Esophagus squamous epithelium (tissue), 5 donors: ENCODE measurements at places on chromosomes 1 and 21.

- peak; percentile 22 for DNase-seq
Measured at GRCh38 chr1:23169727-23170335, 1.2 kb upstream of the LUZP1 start.

GRCh38 chr1:56216218-56216617 is 363.1 kb downstream of the PLPP3 start:
- DNase-seq: no peak

DNA sequence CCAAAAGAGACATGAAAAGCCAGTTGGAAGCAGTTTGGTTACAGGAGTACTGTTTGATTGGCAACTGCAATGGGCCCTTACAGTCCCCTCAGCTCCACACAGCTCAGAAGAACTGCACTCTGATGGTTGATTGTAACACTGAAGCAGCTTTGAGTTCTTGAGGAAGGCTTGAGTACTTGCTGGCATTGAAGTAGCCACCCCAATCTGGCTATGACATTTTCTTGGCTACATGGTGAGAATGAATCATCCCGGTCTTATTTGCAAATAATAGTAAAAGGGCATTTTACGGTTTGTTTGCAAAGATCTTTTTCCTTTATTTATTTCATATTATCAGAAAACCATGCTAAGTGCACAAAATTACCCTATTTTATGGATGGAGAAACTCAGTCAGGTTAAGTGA is 159.7 kb upstream of the BEND5 start:
- DNase-seq: no peak

GRCh38 chr1:240245629-240246020 is 153.9 kb downstream of the FMN2 start:
- DNase-seq: no peak

DNA sequence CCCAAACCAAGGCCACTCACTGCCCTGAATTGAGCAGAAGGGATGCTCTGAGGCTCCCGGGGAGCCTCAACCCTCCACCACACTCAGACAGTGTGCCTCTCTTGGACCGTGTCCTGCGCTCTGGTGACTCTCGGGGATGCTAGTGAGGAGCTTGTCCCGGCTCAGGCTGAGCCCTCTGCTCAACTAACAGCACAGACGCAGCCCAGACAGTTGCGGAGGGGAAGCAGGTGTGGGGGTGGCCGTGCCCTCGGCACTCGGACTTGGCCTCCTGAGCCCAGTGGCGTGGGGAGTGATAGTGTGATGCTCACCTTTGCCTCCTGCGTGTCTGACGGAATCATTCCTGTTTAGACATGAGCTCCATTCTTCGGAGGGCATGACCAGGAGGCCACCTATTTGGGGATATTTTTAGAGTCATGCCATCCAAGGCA is 15.4 kb upstream of the SLC19A1 start:
- DNase-seq: no peak

GRCh38 chr1:231924180-231924579 is 297.6 kb downstream of the DISC1 start:
- no peak for DNase-seq

GRCh38 chr1:220748936-220749335 is 814 bp downstream of the MTARC2 start:
- no peak for DNase-seq

- no peak for DNase-seq
Measured at GRCh38 chr1:28737307-28738132, 780 bp downstream of the YTHDF2 start.

DNA sequence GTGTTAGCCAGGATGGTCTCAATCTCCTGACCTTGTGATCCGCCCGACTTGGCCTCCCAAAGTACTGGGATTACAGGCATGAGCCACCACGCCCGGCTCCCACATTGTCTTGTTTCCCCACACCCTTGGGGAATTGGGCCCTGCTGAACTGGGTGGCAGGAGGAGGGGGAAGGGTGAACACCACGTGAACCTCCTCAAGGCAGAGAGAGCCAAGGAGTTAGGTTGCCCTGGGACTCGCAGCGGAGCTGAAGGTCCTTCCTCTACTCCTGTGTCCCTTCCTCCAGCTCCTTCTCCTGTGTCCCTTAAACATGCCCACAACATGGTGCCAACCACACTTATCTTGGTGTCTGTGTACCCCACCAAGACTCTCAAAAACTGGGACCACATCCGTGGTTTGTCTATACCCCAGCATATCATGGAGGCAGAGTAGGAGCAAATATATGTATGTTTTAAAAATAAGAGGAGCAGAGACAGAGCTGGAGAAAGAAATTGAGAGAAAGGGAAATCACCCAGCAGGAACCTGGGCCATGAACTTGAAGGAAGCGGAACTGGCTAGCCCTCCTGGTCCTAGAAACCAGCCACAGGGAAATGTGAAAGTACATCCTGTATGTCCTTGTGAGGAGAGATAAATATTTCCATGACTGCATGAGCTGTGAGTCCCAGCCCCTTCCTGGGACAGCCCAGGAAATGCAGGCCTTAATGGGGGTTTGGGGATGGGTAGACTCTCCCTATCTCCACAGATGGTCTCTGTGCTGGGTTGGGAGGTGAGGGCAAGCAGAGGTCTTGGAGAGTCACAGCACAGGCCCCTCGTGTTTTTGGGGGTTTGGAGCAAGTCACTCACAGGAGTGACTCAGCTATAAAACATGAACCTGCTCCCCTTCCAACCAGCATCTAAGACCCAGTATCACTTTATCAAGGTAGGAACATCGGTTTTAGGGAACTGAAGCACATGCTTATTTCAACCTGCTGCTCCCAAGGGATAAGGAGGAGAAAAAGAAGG is 9.4 kb upstream of the TAL1 start:
- no peak for DNase-seq

DNA sequence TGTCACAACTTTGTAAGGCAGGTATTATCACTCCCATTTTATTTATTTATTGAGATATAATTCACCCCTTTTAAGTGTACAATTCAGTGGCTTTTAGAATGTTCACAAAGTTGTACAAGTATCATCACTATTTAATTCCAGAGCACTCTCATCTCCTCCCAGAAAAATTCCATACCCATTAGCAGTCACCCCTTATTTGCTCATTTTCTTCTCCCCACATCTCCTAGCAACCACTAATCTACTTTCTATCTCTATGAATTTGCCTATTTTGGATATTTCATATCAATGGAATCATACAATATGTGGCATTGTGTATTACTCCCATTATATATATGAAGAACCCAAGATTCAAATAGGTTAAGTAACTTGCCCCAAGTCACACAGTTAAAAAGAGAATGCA is 7.0 kb downstream of the DSTYK start:
- no peak for DNase-seq

- DNase-seq: no peak
Measured at GRCh38 chr1:4796161-4797015, 142.0 kb downstream of the AJAP1 start.

DNA sequence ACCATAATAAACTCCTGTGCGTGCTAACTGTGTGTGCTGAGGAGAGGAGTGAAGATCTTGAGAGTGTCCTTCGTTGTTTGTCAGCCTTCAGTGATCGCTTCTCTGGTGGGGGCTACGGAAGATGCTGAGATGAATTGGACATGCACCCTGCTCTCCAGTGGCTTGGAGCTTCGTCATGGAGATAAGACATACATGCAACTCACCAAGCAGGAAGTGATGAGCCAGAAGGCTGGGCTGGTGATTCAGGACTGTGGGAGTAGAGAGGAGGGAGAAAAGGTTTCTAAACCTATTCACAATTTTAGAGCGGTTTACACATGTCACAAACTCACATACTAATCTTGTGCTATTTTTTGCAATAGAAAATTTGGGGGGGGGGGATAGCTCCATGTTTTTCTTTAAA is 128.9 kb upstream of the ADAR start:
- DNase-seq: no peak

DNA sequence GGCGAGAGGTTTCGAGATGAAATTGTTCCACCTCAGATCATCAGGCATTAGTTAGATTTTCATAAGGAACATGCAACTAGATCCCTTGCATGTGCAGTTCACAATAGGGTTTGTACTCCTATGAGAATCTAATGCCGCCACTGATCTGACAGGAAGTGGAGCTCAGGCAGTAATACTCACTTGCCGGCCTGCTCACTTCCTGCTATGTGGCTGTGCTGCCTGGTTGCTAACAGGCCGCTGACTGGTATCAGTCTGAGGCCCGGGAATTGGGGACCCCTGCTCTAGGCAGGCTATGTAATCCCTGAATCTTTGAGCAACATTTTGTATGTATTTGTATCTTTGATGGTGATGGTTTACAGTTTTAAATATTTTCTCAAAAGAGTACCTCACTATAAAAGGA is 32.5 kb downstream of the XKR8 start:
- no peak for DNase-seq

- DNase-seq: no peak
Measured at GRCh38 chr1:43509740-43510375, 20.8 kb upstream of the PTPRF start.

DNA sequence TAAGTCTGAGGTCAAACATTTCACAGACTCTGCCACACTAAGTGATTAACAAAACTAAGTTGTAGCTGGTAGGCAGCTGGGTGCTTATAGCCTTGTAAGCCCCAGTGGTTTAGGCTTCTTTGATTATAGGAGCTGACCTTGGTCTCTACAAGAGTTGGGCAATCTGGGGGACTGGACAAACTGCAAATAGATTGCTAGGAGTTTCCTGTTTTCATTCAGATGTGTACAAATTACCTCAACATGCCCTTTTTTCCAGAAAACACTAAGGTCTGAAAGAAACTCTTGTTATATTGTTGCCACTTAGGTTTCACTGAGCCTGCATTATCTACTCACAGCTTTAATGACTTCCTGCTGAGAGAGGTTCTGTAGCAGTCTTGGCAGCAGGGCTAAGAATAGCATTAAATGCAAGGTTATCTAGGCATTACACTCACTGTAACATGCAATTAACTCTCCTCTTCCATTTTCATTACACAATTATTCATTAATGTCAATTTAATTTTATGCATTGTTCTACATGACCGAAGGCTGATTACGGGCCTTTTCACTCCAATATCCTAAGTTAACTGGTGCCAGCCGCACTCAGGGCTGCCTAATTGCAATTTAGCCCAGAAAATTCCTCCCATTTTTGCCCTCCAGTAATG is 314.0 kb downstream of the LMO4 start:
- no peak for DNase-seq

DNA sequence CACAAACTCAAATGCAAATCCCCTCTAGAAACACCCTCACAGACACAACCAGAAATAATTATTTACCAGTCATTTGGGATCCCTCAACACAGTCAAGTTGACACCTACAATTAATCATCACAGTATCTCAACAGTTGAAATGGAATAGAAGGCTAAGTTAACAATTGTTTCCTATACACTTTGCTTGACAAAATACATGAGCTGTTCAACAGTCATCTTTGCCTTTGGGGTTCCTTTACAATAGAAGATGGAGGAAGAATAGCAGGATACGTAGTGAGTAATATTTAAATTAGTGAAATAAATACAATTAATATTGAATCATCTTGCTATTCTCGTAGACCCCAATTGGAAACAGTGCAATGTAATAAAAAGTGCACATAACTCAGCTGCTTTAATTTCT is 487.3 kb upstream of the ADAMTS5 start:
- DNase-seq: no peak

GRCh38 chr1:20787840-20788795 is 1.0 kb upstream of the HP1BP3 start:
- no peak for DNase-seq

- DNase-seq: no peak
Measured at GRCh38 chr1:52264530-52265115, 101.4 kb downstream of the CC2D1B start.

GRCh38 chr1:183346276-183346732 is 71.9 kb downstream of the NMNAT2 start:
- no peak for DNase-seq

GRCh38 chr1:87155648-87156047 is 173.0 kb upstream of the LMO4 start:
- DNase-seq: no peak

- no peak for DNase-seq
Measured at GRCh38 chr21:24628046-24628445, 979.2 kb downstream of the MRPL39 start.

- no peak for DNase-seq
Measured at GRCh38 chr1:31730336-31731048, 26.7 kb upstream of the COL16A1 start.

DNA sequence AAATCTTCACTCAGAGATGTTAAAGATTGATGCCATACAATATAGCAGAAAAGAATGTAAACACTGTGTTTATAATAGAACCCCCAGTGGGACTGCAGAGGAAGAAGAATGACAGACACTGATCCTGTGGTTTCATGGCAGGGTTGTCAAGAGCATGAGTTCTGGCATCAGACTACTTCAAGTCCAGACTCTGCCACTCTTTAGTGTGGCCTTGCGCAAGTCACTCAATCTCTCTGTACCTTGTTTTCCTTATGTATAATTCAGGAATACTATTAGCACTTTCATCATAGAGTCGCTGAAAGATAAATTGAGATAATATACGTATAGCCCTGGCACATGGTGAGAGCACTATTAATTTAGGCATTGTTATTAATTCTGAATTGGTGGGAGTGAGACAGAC is 38.5 kb upstream of the BCL9 start:
- no peak for DNase-seq

DNA sequence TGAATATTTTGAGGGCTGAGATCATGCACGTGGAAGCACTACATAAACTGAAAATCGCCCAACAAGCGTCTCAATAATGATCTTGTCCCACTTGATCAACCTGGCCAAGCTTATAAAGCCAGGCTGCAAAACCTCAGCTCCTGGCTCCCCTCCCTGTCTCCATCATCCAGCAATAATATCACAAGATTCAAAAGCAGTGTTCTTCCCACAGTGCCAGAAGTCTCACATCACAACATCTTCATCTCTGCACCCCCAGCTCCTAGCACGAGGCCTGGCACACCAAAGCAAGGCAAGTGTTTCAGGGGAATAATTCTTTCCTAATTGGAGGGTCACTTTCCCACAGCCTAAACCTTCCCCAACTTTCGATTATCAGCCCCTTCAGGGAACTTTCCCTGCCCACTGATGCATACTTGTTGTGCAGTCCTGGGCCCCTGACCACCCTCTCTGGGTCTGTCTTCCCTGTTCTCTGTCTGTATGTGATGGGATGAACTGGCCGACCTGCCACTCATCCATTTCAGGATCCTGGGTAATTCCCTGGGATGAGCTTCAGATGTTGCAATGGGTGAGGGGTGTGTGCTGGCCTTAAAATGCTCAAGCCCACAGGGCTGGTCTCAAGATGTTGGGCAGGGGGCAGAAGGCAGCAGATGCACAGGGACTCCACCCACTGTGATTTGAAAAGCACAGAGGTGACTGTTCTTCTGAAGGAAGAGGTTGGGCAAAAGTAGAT is 129.0 kb downstream of the DMRTB1 start:
- DNase-seq: no peak

- no peak for DNase-seq
Measured at GRCh38 chr1:37667023-37667671, 25.2 kb upstream of the CDCA8 start.

DNA sequence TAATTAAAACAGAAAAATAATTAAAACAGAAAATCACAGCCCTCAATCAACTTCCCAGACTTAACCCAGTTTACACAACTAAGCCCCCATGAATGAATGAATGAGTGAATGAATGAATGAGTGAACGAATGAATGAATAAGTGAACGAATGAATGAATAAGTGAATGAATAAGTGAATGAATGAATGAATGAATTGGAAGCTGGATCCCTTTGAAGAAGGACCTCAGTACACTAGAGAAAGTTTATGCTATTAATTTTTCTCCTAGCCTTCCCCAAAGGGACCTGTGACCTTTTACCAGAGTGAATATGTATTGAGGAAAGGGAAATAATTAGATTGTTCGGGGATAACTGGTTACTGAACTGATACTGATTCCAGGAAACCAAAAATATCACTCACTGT is 5.6 kb downstream of the SPSB1 start:
- DNase-seq: no peak
